ENCODE measurements at places on chromosomes 11 and 22.

DNA sequence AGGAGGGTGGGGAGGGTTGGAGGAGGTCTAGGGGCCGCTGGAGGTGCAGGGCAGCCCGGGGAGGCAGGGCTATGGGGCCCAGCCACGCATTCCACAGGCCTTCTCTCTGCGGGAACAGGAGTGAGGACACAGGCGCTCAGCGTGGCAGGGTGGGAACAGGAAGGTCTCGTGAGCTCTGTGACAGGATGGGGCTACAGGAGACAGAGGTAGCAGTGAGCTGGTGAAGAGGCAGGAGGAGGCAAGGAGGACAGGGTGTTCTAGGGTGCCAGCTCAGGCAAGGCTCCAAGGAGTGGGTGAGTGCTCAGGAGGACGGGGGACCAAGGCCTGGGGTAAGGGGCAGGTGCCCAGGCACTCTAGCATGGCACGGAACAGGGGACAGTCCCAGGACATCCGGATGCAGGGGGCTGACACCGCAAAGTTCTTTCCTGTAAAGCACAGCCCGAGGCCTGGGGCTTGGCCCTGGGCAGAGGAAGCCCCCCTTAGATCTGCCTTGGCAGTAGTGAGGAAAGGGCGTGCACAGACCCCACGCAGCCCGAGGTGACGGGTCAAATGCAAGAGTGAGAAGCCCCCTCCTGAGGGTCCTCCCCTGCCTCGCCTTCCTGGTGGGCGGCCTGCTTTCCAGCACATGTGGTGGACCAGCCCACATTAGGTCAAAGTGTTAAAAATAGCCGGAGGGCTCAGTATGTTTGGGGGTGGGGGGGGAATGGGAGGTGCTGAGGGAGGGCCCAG, 4.7 kb upstream of the NEAT1 start:
- DNase-seq, result peak; percentile 84

DNA sequence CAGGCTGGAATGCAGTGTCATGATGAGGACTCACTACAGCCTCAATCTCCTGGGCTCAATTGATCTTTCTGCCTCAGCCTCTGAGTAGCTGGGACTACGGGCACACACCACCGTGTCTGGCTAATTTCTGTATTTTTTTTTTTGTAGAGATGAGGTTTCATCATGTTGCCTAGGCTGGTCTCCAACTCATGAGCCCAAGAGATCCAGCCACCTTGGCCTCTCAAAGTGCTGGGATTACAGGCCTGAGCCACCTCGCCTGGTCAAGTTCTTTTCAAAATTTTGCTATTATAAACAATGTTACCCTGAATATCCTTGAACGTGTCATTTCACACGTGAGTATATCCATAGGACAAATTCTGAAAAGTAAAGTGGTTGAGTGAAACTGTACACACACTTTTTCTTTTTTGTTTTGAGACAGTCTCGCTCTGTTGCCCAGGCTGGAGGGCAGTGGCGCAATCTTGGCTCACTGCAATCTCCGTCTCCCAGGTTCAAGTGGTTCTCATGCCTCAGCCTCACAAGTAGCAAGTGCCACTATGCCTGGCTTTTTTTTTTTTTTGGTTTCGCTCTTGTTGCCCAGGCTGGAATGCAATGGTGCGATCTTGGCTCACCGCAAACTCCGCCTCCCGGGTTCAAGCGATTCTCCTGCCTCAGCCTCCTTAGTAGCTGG, 21.6 kb upstream of the EP300 start:
- no peak for DNase-seq

- DNase-seq, result no peak
These were observed 21.7 kb downstream of the KIAA0930 start for GRCh38 chr22:45218976-45219375.

DNA sequence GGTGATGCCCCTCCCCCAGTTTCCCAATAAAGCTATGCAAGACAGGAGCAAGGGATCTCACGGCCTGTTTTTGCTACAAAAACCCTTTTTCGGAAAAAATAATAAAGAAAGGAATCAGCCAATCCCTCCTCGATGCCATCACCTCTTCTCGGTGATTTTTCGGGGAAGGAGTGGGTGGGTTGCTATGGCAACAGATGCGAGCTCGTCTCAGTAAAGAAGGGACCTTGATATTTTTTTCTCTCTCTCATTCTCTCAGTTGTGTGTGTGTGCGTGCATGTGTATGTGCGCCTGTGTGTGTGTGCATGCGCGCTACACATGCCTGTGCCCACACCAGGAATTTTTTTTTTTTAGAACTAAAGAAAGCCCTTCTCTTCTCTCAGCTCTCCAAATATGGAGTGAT, 3.8 kb upstream of the NPAS4 start:
- DNase-seq, result no peak

DNA sequence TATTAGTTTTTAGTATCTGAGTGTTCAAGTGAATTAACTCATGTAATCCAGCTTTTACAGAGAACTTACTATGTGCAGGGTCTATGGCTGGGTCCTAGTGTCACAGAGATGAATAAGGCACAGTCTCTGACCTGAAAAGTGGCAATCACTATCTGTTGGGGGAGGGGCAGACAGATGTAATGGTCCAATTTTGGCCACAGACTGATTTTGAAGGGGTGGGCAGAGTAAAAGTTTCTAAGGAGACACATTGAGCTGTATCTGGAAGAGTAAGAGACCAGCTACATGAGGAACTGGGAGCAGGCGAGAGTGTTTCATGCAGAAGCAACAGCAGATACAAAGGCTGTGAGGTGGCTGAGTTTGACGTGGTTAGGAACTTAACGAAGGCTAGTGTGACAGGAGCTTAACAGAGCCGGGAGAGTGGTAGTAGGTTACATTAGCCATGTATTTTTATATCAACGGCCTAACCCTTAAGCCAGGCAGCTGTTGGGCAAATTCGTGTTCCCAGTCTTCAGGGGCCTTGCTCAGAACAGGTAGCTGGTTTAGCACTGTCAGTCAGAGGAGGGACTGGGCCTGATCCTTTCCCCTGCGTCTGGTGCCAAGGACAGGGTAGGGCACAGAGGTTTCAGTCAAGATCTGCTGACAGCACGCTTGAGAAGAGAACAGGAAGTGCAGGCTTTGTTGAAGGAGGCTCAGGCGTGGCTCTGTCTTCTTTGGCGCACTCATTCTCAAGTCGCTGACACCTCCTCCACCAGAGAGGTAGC, 1.4 kb upstream of the STIM1 start:
- DNase-seq, result no peak
